HT1080 (cell line): ENCODE measurements at places on chromosomes 4 and X.

- no peak for DNase-seq
Measured at GRCh38 chr4:138567696-138568095, 325.5 kb upstream of the SLC7A11 start.

DNA sequence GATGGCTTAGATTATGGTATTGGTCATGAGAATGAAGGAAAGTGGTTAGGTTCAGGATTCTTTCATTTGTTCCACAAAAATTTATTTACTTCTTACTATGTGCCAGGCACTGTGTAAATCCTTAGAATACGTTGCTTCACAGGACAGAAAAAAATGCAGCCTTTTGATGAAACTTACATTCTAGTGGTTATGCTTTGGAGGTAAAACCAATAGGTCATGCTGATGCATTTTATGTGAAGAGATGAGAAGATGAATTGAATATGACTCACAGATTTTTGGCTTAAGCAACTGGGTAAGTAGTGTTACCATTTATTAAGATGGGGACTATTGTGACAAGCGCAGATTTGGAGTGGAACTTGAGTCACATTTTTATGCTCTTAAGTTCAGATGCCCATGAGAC, 165.3 kb downstream of the GLRA2 start:
- peak; percentile 0 for DNase-seq

DNA sequence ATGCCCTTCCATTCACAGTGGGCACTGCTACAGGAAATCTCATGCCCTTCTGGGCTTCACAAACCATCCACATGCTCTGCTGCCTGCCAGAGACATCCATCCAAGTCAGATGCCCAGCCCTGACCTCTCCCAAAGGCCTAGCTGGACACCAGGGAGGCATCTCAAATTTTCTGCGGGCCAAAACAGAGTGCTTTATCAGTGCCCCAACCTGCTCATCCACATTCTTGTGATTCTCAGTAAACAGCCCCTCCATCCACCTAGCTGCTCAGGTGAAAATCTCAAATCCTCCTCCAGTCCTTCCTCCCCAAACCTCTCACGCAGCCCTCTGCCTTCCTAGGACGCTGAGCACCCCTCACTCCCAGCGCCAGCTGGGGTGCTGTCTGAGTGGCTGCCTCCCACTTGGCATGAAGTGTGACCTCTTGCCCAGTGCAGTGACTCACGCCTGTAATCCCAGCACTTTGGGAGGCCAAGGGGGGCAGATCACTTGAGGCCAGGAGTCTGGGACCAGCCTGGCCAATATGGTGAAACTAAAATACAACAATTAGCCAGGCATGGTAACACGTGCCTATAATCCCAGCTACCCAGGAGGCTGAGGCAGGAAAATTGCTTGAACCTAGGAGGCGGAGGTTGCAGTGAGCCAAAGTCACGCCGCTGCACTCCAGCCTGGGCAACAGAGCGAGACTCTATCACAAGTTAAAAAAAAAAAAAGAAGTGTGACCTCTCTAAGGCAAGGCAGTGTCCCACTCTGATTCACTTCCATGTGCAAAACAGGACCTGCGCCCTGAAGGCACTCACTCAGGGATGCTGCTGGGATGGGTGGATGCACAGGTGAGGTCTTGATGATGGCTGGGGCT, 1.7 kb upstream of the AFAP1 start:
- DNase-seq: no peak

DNA sequence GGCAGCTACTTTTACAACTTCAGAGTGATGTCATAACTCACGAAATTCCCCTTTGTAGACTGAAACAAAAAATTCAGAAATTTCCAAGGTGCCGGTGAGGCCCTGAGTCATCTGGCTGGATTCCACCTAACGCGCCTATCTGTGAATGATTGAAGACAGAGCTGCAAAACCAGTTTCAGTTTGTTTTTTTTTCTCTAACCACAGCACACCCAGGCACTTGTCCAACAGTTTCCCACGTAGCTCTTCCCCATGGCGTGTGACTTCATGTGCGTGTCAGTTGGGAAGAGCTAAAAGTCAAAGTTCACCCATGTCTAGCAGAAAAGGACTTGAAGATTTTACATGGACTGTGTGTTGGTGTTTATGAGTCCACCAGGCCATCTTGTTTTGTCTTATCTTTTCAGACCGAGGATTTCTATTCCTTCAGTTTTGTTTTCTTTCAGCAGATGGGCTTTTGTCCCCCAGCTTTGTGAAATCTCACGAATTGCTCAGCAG, 16.4 kb downstream of the TCEANC start:
- DNase-seq: peak; percentile 91

DNA sequence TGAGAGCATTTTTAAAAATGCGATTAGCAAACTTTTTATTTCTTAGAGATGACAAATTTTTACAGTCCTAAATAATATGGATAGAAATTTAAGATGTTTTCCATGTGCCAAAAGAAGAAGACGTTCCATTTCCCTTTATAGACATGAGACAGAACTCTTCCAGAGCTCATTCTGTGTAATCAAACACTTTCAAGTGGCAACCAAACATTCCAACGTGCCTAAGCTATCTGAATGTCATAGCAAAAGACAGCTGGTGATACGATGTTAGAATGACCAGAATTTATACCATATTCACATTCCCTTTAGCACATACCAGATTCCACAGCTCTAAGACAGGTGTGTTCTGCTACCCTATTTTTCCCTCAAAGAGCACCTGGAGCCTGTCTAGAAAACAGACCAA, 133.2 kb downstream of the ENOX2 start:
- DNase-seq: no peak

DNA sequence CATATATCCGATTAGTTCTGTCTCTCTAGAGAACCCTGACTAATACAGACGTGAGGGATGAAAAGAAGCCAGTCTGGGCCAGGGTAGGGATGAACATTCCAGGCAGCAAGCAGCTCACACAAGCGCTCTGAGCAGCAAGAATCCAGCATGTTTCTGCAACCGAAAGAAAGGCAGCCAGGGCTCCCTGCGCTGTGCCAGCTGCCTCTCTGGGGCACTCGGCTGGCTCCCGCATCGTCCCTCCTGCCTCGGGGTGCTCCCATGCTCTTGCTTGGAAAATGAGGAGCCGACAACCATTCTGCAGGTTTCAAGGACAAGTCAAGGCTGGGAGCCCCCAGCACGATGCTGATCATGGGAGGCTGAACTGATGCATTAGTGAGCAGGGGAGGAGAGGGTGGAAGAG, 7.0 kb downstream of the JAKMIP1 start:
- no peak for DNase-seq

DNA sequence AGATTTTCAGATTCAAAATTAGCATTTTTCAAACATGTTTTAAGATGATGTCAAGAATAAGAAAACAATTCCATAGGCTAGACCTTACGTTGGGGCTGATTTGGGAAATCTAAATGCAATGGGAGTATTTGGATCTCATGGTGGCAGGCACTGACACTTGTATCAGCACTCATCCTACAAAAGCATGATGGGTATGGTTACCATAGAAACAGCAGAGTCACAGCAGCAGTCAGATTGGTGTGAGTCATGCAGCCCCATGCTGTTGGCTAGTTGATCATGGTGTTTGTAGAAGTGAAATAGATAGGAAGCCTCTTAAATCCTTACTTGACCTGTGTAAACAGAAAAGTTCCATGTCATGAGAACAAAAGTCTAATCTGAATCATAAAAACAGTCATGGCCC, 1637.3 kb upstream of the PABPC4L start:
- DNase-seq: peak; percentile 90

DNA sequence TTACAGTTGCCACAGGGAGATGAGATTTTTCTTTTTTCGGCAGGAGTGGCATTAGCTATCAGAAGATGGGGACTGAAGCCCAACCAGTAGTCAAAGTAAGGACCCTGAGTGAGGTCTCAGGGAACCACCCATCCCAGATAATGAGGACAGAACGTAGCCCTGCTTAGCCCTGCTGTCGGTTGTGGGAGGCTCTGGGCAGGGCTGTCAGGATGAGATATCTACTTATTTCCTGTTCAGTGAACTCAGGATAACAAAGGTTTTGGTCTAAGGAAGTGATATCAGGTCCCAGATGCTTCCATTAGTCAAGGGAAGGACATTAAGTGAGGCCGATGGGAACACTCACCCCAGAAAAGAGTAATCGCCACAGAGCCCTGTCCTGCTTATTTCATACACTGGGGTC, 2.3 kb downstream of the MAGEB16 start:
- no peak for DNase-seq

DNA sequence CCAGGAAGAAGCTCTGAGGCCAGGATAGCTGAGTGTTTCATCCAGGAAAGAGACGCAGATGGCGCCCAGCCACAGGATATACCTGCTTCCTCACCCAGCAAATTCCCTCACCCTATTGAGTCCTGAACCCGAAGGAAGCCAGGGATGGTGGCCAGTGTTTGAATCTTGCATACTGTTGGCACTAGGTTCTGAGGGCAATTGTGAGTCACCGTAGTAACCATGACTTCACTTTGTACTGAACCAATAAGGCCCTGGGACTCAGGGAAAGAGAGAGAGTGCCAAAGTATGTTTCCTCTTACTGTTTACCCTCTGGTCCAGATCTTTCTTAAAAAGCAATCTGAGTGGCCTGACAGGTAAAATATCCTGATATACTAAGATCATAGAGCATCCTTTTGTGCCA, 25.6 kb upstream of the SMIM10L2A start:
- peak; percentile 36 for DNase-seq

GRCh38 chr4:188396037-188396436, 256.8 kb downstream of the TRIML1 start:
- DNase-seq: no peak
